ENCODE measurements at places on chromosomes 4 and X. TPM values are rescaled to one million over a fixed set of nuclear protein-coding genes. Genes with fewer than 3 reads are reported as not detected.

ZAR1 gene
- not detected for total RNA-seq

RASGEF1B gene
- 2.6 TPM for total RNA-seq

HPSE gene
- total RNA-seq, result 21.0 TPM

DMP1 gene
- total RNA-seq, result not detected

EDA2R gene
- 2.7 TPM for total RNA-seq

RAI2 gene
- not detected for total RNA-seq

CT45A5 gene
- total RNA-seq, result not detected

USP17L15 gene
- total RNA-seq, result not detected

XAGE2 gene
- total RNA-seq, result not detected

CACNA1F gene
- total RNA-seq, result 0.50 TPM

NXF2 gene
- total RNA-seq, result not detected

CSAG1 gene
- total RNA-seq, result not detected

AKAP14 gene
- not detected for total RNA-seq

All from activated naive CD4-positive, alpha-beta T cell treated with anti-CD3 and anti-CD28 coated beads, Interleukin-2, amount 10 ng/mL, durations not matched to agents 5 hours and 36 hours (primary cell).